Stimulated activated CD8-positive, alpha-beta memory T cell treated with anti-CD3 and anti-CD28 coated beads, Interleukin-7, amount 100 ng/mL, for 1 hour (primary cell): ENCODE measurements at places on chromosomes 6 and 20.

- no peak for DNase-seq
Measured at GRCh38 chr6:35027807-35028206, 113.3 kb downstream of the TCP11 start.

DNA sequence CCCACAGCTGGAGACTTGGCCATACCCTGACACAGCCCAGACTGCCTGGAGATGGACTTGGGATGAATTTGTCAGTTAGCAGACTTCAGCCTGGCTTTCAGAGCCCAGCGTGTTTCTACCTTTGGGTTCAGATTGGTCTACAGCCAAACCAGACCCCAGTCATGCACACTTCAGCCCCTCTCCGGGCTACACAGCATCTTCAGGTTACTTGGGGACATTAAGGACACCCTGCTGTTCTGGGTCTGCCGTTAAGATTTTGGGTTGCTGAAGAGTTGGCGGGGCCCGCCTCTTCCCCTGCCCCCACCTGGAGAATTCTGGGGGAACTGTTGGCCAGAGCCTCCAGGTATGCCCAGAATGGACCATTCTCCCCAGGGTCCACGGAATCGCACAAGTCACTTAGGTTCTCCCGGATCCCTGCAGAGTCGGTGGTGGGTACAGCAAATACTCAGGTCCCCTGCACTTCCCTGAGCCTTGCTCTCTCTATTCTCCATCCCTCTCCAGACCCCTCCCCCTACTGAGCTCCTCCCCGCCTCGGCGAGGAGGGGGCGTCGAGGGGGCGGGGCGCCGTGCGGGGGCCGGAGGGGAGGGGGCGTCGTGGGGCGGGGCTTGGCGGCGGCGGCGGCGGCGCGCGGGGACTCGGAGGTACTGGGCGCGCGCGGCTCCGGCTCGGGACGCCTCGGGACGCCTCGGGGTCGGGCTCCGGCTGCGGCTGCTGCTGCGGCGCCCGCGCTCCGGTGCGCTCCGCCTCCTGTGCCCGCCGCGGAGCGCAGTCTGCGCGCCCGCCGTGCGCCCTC, at the start of gene PTK7:
Gene PTK7, plus strand, starts transcription at position 645 of the 794 bp plus-strand sequence. CDS start 175 bp downstream, outside the sequence.
- no peak for DNase-seq

- no peak for DNase-seq
Measured at GRCh38 chr6:122363769-122364483, 35.5 kb upstream of the HSF2 start.

GRCh38 chr6:48893048-48893447, 570.0 kb downstream of the MMUT start:
- no peak for DNase-seq

- DNase-seq: no peak
Measured at GRCh38 chr20:63457737-63458136, 14.7 kb downstream of the KCNQ2 start.

- DNase-seq: no peak
Measured at GRCh38 chr20:16530201-16530681, 43.0 kb downstream of the KIF16B start.

GRCh38 chr20:17621229-17621968, 51.5 kb downstream of the DSTN start:
- no peak for DNase-seq

DNA sequence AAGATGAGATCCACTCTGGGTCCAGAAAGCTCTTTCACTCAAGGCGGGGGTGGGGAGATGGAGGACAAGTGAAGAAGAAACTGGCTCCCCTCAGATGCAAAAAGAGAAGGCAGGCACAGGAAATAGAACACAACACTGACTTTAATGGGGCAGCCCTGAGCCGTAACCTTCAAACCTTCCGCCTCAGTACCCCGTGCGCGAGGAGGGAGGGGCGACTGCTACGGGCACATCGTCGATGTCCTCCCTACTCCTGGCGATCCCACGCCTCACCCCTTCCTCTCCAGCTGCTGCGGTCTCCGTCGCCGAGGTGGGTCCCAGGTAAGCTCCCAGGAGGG, 3.9 kb downstream of the SPEF1 start:
- DNase-seq: no peak

DNA sequence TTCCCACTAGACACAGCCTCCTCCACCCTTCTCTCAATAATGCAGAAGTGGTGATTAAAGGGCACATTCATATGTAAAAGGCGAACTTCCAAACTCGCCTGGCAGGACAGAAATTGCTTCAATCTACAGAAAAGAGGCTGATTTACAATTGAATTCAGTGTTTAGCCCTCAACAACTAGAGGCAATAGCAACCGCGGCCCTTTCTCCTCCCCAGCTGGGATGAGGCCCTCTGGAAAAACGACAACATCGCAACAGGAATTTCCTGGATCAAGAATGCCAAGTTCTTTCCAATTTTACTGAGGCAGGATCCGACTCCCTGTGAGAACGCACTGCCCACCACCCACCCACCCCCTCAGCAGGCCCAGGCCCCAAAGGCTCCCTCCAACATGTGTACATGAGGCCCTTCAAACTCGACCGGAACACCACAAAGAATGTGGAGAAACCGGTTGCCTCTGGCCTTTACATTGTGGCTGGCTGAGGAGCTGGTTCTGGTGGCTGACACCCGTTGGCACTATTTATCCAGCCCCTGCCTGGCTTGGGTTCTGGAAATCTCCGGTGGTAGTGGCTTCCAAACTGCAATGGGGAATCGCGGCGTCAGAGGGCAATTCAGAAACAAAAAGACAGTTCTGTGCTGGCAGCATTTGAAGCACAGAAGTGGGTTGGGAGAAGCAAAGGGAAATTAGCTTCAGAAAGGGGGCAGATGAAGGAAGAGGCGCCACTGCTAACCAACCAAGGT, 36.8 kb downstream of the ZMYND8 start:
- DNase-seq: no peak

DNA sequence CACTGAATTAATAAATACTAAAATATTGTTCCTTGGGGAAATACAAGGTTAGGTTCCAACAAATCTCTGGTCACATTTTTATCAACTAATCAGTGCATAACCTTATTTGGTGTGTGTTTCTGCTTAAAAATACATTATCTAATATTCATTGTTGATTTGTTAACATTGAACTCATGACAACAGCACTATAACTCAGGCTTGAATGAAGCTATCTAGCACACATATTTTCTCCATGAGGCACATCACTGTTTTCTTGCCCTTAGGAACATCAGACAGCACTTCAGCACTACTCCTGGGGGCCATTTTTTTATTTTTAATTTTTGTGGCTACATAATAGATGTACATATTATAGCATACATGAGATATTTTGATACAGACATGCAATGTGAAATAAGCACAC, 277.2 kb upstream of the NT5E start:
- no peak for DNase-seq

DNA sequence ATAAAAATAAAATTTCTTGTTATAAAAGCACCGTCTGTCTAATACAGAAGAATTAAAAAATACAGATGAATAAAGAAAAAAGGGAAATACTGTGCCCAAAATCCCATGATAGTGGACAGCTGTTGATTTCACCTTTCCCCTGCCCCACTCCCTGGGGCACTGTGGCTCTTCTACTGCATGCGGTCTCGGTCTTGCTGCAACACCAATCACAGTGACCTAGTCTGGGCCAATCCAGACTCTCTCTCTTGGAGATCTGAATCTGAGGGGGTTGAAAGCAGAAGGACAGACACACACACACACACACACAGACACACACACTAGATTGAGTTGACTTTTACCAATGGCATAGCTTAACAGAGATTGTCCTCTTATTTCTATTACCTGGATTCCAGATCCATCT, 70.5 kb upstream of the FYN start:
- DNase-seq: no peak

DNA sequence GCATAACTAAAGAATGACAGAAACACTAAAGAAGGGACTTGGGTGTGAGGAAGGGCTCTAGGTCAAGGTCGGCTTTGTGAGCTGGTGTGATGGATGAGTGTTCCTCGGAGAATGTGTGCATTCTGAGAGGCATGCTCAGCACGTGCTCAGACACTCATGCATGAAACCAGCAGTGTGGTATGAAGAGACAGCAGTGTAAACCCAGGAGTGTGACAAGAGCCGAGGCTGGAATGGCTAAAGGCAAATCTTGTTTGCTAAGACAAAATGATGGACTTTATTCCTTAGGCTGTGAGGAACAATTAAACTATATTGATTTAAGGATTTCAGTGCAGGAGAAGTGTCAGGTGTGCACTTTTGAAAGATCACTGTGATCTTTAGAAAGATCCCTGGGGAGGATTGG, 107.4 kb upstream of the MAP7 start:
- DNase-seq: no peak

DNA sequence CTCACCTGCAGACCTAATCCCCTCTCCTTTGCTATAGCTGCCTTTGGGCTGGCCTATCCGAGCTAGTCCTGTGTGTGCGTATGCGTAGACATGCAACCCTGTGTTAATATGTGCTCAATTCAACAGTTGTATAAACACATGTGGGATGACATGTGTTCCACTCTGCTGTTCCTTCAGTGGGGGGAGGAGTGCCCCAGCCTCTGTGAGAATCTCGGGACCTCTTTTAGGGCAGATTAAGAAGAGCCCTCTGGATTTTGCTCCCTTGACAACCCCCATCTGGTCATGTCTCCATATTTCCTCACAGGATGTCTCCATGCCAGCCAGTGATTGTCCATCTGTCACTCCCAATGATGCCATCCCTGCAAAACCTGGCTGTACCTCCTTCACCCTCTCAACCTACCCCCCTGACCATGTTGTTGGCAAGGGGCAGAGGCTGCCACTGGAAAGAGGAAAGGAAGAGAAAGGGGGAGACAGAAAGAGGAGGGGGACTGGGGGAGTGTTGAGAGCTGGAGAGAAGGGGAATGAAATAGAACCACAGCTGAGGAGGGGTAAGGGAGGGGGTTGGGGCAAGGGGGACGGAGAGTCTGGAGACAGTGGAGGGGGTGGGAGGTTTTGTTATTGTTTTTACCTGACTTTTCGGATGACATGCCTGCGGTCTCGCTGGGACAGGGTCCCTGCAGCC, 417 bp downstream of the PRRT1 start:
- DNase-seq: no peak

DNA sequence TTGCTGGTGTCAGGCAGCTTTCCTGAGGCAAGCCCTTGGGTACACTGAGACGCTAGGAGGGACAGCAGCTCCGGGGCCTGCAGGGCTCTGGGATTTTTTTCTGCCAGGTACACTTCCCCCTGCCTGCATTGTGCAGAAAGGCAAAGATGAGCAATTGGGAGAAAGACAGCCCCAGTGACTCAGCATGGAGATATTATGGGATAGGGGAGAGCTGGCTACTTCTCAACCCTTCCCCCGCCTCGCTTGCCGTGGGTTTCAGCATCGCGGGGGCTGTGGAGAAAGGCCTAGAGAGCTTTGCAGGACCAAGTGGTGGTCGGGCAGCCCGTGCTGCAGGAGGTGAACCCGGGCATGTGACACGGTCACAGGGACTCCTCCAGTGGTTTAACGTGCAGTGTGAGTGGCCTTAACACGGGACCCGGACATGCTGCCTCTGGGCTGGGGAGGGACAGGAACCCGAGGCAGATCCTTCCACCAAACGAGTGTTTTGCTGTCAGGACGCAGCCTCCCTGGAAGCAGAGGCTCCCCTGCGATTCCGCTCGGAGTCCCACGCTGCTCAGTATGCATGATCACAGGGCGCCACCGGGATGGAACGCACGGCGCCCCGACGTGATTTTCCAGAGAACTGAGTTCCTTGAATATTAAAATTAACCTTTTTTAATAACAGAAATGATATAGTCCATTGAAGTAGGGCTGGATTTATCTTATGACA, 139.9 kb downstream of the CDH4 start:
- DNase-seq: no peak

DNA sequence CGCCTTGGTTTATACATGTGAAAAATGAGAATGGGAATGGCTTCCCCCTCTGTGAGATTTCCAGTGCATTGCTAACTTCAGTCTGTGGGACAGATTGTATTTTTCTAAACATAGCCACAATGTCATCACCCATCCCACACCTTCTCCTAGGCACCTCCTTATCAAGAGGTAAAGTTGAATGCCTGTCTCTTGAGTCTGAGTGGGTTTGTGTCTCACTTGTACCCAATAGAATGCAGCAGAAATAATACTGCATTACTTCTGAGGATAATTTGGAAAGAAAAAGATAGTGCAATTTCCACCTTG, 27.9 kb downstream of the RIN2 start:
- DNase-seq: no peak

DNA sequence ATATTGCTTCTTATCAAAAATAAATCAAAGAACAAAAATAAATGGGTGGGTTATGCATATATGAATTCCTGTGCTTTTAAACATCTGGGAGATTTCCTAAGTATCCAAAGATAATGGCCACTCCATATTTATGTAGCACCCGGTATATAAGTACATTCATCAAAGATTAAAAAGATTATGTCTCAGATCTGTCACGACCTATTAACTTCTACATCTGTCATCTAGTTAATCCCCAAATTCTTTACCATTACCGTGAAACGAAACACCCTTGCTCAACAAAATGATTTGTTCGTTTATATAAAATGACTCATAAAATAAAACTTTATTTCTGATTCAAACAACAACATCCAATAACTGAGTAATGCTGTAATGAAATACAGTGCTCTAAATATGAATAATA, 64.8 kb upstream of the FOXQ1 start:
- no peak for DNase-seq

GRCh38 chr6:136426627-136427377, 123.4 kb downstream of the MAP7 start:
- no peak for DNase-seq

GRCh38 chr6:168601546-168601945, 160.6 kb downstream of the SMOC2 start:
- no peak for DNase-seq

DNA sequence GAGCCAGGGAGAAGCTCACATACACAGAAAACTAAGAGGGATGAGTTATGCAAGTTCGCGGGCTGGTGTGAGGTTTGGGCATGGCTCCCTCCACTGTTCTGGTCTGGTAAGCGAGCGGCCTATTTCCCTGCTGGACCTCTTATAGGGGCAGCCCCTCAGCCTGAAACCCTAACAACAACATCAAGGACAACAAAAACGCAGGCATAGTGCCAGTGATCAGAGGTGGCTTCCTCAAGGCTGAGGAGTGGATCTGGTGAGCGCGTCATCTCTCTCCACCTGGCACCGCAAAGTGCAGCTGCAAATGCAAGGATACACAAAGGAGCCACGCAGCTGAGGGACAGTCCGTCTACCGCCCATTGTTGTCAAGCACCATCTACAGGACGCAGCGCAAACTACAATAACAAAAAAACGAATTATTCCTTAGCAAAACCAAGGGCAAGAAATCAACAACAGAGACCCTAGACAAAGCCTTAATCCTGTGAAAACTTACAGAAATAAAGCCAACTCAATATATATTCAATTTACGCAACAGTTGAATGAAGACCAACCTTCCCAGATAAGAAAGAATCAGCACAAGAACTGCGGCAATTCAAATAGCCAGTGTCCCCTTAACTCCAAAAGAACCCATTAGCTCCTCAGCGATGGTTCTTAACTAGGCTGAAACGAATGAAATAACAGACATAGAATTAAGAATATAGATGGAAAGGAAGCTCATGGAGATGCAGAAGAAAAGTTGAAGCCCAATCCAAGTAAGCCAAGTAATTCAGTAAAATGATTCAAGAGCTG, 9.2 kb upstream of the DEFB110 start:
- DNase-seq: no peak
